ENCODE measurements at places on chromosomes 12 and 14. TPM values are rescaled to one million over a fixed set of nuclear protein-coding genes. Genes with fewer than 3 reads are reported as not detected.

APOF gene
- total RNA-seq = not detected

HOXC6 gene
- total RNA-seq = 1.7 TPM

AQP6 gene
- not detected for total RNA-seq

TMEM119 gene
- total RNA-seq = 1.0 TPM

SIX6 gene
- total RNA-seq = not detected

CLEC6A gene
- total RNA-seq = not detected

CLEC14A gene
- total RNA-seq = not detected

SLC2A14 gene
- total RNA-seq = 0.17 TPM

NTS gene
- total RNA-seq = not detected

IGFBP6 gene
- total RNA-seq = 125 TPM

KCNA1 gene
- not detected for total RNA-seq

KCNK13 gene
- total RNA-seq = not detected

MSI1 gene
- 0.67 TPM for total RNA-seq

WSCD2 gene
- not detected for total RNA-seq

GRCh38 chr14:101743701-101744100 is 17.8 kb upstream of the PPP2R5C start:
- no peak for DNase-seq

GRCh38 chr12:105978686-105979085 is 160.1 kb downstream of the NUAK1 start:
- DNase-seq = peak; percentile 34

DNA sequence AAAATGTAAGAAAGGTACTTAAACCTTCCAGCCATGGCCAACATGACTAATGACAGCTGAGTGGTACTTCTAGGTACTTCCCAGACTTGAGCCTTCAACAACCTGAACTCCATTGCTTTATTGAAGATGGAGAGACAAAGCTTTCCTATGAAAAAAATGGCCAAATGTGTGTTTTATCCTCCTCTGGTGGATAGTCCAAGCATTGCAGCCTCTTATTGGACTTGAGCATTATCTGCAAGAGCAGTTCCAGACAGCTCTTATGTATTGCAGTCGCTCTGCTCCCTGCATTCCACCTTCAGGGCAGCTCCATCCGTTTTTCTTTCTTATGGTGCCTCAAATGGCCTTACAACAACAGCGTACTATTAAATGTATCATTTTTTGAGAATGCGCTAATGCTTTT is 588.2 kb downstream of the NRXN3 start:
- DNase-seq = peak; percentile 45

- DNase-seq = no peak
Measured at GRCh38 chr14:69648480-69649451, 37.4 kb downstream of the SUSD6 start.

DNA sequence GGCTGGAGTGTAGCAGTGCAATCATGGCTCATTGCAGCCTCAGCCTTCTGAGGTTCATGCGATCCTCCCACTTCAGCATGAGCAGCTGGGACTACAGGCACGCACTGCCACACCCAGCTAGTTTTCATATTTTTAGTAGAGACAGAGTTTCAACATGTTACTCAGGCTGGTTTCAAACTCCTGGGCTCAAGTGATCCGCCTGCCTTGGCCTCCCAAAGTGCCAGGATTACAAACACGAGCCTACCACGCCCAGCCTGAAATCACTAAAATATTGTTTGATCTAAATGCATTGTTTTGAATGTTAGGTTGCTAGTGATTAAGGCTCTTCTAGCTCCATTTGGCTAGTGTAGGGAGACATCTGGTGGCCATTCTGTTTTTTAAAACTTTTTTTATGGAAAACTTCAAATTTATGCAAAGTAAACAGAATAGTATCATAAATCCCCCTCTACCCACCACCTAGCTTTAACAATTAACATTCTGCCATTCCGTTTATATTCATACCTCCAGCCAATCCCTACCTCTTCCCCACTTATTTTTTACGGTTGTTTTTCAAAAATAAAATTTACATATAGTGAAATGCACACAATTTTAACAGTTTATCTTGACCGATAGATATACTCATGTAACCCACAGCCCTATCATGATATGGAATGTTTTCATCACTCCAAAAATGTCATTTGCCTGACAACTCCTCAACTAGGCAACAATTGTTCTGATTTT is 37.8 kb downstream of the MYO1H start:
- DNase-seq = peak; percentile 55

DNA sequence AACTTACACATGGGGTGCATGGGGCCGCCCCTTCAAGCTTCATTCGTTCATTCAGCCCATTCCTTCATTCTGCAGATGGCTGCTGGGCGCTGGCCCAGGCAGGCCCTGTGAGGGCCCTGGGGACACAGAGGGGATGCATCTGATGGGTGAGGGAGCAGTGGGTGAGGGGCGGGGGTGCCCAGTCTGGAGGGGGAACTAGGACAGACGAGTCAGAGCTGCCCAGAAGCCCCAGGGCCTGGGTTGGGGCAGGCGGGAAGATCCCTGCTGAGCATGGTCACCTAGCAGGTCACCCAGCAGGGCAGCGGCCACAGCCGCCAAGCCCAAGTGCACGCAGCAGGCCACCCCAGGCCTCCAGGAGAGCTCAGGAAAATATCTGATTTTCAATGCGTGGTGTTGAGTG is 14.1 kb downstream of the TRMT61A start:
- no peak for DNase-seq

GRCh38 chr12:80129895-80130530 is 30.7 kb downstream of the OTOGL start:
- DNase-seq = no peak

- DNase-seq = no peak
Measured at GRCh38 chr12:82862069-82862841, 175.5 kb downstream of the TMTC2 start.

DNA sequence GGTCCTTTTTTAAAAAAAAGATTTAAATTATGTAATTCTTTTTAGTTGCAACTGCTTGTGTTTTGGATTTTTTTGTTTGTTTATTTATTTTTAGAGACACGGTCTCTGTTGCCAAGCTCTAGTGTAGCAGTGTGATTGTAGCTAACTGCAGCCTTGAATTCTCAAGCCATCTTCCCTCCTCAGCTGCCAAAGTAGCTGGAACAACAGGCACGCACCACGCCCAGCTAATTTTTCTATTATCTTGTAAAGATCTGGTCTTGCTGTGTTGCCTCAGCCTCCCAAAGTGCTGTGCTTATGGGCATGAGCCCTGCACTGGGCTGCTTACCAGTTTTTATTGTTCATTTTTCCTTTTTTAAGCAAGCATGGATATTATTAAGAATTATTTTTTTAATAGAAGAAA is 10.6 kb upstream of the ART4 start:
- no peak for DNase-seq

DNA sequence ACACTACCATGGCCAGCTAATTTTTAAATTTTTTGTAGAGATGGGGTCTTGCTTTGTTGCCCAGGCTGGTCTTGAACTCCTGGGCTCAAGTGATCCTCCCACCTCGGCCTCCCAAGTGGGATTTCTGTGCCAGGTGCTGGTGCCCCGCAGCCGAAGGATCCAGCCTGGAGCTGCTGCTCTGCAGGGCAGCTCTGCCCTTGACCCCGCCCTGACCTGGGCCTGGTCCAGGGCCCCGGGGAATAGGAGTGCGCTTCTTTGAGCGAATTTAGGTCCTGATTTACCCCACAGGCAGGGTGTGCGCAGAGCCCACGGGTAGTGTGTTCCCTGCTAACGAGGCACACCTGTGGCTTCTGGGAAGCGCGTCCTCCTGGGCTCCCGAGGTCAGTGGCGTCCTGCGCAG is 15.2 kb downstream of the ACADS start:
- DNase-seq = no peak

DNA sequence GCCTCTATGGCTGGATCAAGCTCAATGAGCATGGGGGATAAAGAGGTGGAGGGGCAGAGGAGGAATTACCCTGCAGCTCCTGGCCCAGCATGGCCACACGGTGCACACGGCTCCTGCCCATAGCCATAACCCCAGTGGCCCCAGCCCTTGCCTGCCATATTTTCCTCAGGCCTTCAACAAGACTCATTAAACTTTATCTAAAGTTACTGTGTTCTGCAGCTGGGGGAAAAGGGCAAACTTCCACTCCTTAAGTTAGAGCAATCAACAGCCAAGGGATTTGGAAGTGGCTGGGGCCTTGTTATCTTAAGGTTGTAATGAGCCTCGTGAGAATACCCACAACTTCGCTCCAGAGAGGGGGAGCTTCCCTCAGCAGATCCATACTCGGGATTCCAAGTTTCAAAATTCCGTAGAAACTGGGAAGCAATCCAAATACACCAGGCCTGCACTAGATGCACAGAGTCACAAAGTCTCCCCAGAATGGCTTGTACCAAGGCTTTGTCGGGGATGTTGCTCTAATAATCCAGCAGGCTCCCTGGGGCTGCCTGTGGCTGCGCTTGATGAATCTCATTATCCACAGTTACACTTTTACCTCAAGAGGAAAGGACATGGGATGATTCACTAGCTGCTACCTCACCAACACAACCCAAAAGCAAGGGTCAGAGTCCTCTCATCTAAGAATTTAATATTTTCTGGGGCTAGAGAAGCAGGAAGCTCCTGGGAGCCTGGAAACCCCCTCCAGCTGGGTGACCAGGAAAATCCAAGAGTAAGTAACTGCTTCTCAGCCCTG is 13.0 kb upstream of the OR6J1 start:
- DNase-seq = no peak

DNA sequence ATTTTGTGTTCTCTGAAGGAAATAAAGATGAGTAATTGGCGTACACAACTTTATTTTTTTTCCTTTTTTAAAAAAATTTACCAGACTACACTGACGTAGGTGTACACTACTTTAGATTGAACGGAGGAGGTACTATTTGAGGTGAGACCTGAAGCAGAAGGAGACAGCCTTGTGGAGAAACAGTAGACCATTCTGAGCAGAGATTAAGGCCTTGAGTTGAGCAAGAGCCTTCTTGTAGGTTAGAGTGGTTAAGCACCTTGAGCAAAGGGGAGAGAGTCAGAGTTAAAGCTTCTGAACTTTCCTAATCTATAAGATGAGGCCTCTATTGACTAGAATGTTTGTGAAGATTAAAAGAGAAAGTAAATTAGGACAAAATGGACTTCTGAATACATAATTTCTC is 2.5 kb downstream of the LEMD3 start:
- peak; percentile 53 for DNase-seq

- DNase-seq = no peak
Measured at GRCh38 chr12:98799146-98799810, 154.2 kb downstream of the APAF1 start.

DNA sequence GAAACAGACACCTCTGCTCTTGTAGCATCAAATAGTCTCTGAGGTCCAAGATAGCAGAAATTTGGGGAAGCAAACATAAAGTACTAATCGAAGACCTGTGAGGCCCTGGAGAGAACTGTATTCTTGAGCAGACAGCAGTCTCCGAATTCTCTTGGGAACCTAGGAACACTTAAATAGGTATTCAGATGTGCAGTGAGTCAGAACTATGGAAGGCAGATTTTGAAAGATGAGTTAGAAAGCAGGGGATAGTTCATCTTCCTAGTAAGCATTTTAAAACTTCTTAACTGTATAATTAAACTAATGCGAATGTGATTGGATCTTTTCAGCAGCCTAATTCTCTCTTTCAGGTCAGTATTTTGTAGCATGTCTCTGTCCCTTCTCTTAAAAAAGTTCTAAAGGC is 30.6 kb downstream of the NAA30 start:
- no peak for DNase-seq

DNA sequence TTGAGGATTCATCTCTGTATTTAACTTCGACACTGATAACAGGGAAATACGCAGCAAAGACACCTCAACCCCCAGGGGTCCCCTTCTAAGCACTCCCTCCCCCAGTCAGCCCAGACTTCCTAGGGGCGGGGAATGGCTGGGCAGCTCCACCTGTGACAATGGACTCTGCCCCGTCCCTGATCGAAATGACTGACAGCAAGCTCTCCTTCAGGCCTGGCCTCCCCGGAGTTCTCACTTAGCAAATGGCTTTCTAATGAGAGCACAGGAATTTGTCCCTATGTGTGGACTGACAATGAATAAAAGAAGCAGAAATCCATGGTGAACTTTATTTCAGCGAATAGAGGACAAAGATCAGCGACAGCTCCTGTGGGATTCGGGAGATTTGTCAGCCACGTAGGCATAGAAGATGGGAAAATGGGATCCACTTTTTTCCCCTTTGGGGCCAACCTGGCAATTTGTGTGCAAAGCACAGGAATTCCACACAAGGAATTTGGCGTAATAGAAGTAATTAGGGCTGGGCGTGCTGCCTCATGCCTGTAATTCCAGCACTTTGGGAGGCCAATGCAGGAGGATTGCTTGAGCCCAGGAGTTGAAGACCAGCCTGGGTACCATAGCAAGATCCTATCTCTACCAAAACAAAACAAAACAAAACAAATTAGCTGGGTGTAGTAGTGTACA is 63.8 kb downstream of the TNFAIP2 start:
- no peak for DNase-seq

DNA sequence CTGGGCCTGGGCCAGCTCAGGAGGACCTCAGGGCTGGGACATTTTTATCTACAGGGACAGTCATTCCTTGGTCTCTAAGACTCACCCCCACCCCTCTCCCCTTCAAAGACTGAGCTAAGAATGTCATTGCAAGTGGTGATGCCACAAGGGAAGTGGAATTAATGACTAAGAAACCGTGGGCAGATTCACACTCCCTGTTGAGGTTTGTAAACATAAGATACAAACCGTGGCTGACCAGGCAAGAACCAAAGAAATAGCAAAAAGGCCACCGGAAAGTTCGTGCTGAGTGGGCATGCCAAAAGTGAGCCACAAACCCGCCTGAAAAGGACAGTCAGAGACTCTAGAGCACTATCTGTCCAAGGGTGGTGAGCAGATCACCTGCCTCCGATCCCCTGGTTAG is 25.7 kb downstream of the NUAK1 start:
- DNase-seq = peak; percentile 71

- DNase-seq = no peak
Measured at GRCh38 chr12:55771736-55772135, 28.8 kb downstream of the GDF11 start.

DNA sequence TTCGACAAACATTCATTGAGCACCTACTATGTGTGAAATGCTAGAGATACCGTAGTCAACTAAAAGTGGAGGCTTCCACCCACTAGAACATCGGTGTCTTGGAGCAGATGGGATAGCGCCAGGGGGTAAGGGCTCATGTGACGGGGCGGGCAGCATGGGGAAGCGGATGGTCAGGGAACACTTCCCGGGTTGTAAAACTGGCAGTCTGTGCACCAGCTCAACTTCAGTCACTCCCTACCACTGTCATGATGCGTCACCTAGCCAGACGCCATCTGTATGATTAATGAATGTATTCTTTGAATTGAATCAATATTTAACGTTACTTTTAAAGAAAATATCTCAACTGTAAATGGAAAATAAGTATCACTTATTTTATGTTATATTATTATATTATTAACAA is 93.5 kb downstream of the PIWIL1 start:
- DNase-seq = no peak

DNA sequence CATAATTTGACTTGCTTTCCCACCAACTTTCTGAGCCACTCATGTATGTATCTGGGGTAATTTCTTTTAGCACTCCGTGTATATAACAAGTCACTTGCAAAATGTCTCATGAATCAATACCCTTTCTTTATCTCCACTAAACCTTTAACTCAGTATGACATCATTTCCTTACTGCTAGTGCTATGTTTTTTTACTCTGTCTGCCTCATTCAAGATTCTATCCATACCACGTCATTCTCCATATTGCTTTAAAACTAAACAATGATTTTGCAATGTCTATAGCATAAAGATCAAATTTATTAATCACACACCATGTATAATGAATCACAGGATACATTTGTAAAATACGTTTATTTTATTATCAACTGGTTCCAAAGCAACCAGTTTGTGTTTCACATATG is 178.2 kb downstream of the PIK3C2G start:
- no peak for DNase-seq
